ENCODE measurements at places on chromosomes 2 and 18.

DNA sequence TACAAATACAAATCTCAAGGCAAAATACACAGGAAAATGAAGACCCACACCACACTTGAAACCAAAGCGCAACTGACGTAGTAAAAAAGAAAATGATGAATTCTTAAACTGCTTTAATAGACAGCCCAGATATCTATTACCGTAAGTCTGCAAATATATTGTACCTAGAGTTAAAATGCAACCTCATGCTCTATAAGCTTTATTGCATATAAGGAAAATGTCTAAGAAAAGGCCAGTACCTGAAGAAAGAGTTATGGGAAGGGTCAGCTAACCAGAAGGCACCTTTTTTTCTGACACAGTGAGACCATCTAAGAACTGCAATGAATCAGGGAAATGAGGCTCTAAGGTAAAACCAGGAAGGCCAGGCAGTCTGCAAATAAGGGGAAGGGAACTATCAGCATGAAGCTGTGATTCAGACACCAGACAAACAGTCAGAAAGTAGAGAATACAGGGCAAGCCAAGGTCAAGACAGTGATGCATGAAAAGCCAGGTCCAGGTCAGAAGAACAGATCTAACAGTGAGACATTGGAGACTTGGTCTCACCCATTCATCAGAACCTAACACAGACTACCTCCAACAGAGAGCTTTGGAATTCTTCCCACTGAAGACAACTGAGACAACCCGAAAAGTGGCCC, 46.9 kb downstream of the PDE11A start:
- no peak for DNase-seq

- DNase-seq, result no peak
Measured at GRCh38 chr2:10482460-10482859, 34.3 kb upstream of the ODC1 start.

DNA sequence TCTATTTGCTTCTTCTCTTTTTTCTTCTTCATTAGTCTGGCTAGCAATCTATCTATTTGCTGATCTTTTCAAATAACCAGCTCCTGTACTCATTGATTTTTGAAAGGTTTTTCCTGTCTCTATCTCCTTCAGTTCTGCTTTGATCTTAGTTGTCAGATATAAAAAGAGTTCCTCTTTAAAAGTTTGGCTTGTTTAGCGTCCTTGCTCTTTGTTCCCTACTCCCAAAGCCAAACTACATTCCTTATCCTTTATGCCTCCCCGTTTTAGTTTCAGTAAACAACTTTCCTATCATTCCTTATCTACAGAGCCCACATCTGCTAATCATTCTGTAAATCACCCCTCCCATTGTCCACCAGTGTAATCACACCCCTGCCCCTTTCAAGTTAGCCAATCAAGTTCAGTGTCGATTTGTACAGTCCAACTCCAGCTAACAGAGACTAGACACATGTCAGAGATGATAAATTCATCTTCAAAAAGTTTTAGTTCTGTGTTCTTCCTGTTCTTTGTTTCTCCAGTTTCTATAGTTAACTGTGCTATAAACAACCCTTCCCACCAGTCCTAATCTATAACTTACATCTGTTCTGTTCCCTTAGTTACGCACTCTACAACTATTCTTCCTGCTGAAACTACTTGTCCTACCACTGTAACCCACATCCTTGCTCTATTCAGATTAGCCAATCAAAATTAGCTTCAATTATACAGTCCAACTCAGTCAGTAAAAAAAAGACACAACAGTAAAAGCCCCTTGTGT, 44.4 kb downstream of the TFPI start:
- DNase-seq, result no peak

GRCh38 chr2:48474574-48475298, 55.2 kb upstream of the STON1 start:
- no peak for DNase-seq

DNA sequence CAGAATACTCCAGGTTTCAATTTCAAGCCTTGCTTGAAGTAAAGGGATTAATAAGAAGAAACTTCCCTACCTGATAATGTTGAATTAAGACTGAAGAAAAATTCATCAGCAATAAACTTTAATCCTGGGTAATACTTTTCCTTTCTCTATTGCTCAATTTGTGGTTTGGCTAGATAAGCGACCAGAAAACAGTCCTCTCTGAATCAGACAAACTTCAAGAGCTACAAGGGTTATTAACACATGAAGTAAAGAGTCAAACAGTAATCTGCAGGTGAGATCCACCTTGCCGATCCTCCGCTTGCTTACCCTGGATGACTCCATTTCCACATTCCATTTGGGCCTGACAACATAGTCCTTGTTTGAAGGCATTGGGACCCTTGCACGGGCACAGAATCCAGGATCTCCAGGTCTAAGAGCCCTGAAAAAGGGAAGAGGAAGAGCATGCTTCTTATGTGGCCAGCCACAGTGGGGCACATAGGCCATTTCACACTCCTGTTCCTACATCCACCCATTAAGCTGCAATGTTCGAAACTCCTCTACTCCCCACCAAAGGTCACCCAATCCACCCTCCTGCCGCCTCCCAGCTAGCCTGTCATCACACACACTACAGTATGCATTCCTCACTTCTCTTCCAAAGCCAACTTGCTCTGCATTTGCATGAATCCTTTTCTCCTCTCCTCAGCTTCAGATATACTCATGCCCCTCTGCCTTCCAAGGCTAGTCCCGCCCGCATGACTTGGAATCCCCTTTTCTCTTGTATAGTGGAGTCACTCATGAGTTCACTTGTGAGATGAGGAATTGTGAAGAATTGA, 39.8 kb downstream of the IWS1 start:
- no peak for DNase-seq

DNA sequence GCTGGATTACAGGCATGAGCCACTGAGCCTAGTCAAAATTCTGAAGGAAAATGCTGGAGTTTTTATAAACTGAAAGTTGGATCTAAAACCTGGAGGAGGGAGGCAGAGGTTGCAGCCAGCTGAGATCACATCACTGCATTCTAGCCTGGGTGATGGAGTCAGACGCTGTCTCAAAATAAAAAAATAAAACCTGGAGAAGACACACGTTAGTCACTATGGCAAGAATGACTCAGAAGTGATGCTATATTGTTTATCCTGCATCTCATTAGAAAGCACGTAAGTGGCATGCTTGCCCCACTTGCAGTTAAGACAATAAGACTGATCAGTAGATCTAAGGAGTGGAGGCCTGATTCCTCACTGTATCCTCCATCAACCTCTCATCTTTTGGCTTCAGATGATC, 106.6 kb upstream of the STON1 start:
- DNase-seq, result peak; percentile 47

- DNase-seq, result no peak
Measured at GRCh38 chr18:21047126-21047525, 64.5 kb downstream of the ROCK1 start.

- DNase-seq, result no peak
Measured at GRCh38 chr2:224882291-224883171, 159.7 kb downstream of the DOCK10 start.

DNA sequence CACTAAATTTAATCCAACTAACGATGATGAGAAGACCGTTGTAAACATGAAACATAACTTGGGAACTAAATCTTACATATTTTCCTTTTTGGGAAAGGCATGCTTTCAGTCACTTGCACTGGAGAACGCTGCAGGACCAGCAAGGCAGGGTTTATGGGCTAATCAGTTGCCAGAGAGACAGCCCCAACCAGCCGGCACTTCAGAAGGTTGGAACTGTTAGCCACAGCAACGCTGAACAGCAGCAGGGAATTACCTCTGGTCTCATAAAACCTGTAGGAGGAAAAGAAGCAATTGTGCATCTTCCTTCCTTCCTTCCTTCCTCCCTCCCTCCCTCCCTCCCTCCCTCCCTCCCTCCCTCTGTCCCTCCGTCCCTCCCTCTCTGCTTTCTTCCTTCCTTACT, 33.9 kb upstream of the SIX2 start:
- peak; percentile 20 for DNase-seq

- DNase-seq, result no peak
Measured at GRCh38 chr2:27431395-27431794, 3.0 kb downstream of the NRBP1 start.

GRCh38 chr2:25301453-25302352, 40.0 kb downstream of the DNMT3A start:
- peak; percentile 85 for DNase-seq

GRCh38 chr2:49640630-49641029, 486.3 kb upstream of the FSHR start:
- no peak for DNase-seq

GRCh38 chr2:467543-467891, 179.6 kb upstream of the ALKAL2 start:
- DNase-seq, result no peak

- DNase-seq, result no peak
Measured at GRCh38 chr2:233476651-233477547, 89.7 kb downstream of the USP40 start.

- no peak for DNase-seq
Measured at GRCh38 chr2:120516679-120517314, 170.9 kb downstream of the INHBB start.

DNA sequence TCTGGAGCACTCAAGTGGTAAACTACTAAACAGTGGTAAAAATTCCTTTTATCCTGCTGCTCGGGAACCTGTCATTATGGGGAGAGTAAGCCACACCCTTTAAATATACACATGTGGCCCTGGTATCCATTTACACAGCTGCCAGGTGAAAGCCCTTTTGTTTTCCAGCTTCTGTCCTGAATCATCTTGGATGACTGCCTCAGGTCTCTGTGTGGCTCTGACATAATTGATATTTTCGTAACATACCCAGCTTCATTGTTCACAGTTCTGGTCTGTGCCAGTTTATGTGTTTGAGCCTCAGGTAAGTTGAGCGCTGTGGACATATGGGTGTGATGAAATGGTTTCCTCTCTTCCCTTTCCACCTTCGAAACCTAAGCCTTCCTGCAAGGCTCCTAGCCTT, 15.7 kb upstream of the TTC39C start:
- DNase-seq, result peak; percentile 98

GRCh38 chr2:100270381-100271146, 51.7 kb downstream of the LONRF2 start:
- DNase-seq, result no peak

GRCh38 chr2:145692971-145693478, 1173.1 kb upstream of the ZEB2 start:
- DNase-seq, result peak; percentile 45

- no peak for DNase-seq
Measured at GRCh38 chr18:61448316-61448715, 115.1 kb downstream of the CDH20 start.

- DNase-seq, result no peak
Measured at GRCh38 chr2:232488097-232488711, 570 bp upstream of the ECEL1 start.

GRCh38 chr2:25853038-25853638, 25.1 kb downstream of the ASXL2 start:
- DNase-seq, result no peak

GRCh38 chr2:193774166-193774565, 1579.4 kb upstream of the TMEFF2 start:
- DNase-seq, result no peak

DNA sequence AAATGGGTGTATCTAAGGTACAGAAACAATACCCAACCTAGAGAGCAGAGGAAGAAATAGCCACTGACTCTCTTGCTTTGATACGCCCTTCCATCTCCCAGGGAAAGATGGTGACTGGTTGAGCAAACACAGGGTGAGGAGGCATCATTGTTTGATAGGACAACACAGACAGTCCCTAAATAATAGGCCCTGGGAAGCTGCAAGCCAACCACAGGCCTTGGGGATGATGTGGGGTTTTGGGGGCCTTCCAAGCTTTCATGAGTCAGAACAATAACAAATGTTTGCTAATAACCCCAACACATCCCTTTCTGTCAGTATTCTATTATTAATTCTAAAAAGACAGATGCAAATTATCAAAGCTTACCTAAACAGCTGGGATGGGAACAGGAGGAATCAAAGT, 9.8 kb downstream of the LGALSL start:
- peak; percentile 50 for DNase-seq

DNA sequence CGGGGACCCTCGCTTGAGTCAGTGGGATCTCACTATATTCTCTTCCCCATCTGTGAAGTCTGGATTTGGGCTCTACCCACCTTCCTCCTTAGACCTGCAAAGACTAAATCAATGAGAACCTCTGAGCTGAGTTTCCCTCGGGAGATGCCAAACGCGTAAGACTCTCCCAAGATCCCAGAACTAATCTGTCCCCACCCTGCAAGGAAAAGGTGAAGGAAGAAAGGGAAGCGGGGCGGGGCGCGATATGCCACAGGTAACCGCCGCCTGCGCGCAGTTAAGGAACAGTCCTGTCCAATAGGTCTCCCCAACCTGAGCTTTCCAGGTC, 780 bp downstream of the SRD5A2 start:
- no peak for DNase-seq

- no peak for DNase-seq
Measured at GRCh38 chr2:30139131-30139870, 7.5 kb upstream of the YPEL5 start.

DNA sequence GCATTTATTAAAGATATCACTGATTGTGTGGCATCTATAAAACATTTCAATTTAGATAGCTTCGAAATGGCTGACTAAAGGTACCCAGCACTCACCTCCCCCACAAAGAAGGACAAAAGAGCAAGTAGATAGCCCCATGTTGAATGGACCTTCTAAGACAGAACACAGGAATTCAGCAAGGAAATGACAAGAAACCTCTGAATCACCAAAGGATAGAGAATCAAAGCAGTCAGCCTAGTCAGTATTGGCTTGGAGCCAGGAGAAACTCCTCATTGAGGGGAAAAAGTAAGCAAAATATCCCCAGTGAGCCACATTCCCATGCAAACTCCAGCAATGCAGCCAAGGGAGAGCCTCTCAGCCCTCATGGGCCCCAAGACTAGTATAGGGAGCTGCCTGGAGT, 113.7 kb downstream of the BARD1 start:
- no peak for DNase-seq

GRCh38 chr18:69414184-69414583, 13.5 kb downstream of the DOK6 start:
- DNase-seq, result no peak

GRCh38 chr2:215082446-215082845, 56.0 kb downstream of the ABCA12 start:
- DNase-seq, result no peak

GRCh38 chr2:111910609-111911277, 12.3 kb downstream of the MERTK start:
- no peak for DNase-seq

DNA sequence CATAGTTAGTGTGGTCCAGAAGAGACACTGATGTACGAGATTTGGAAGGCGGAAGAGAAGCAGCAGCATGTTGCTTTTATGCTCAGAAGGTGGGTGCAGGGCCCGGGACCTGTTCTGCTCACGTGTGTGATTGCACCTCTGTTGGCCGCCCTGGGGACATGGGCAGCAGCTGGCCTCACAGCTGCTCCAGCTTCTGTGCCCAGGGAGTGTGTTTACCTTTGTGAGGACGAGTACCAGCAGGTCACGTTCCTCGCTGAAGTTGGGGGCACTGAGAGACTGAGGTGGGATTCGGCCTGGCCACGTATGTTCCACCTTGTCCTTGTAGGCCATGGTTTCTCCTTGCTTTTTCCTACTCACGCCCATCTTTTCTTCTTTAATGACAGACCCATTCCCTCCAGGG, 86.3 kb downstream of the PMAIP1 start:
- no peak for DNase-seq

DNA sequence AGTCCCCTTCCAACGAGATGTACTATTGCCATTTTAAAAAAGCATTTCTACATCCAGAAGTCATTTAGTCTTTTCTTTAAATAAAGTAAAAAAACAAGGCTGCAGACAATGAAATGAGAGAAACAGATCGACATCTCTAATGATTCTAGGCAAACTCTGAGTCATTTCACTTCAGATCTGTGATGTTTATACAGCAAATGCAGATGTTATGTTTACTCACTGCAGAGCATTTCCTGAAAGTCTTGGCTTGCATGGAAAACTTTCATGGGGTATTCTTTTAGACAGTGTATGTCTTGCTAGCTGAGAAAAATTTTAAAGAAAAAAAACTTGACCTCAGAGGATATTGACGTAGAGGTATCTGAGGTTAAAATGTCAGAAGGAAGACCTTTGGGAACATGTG, 797.4 kb downstream of the CNTNAP5 start:
- DNase-seq, result no peak

Measured in SW480 (cell line).